Cerebellar cortex (tissue), 1 donor: ENCODE measurements at places on chromosomes 4 and X.
A peak's percentile ranks its signal among the peaks of the same experiment; 100 is the strongest.

- peak; percentile 31 for DNase-seq
These were observed at the start of gene RAB9B for GRCh38 chrX:103831803-103832544. TSS of gene RAB9B (minus strand) at chrX:103832257. CDS start at chrX:103825784, 6,473 bp downstream.

DNA sequence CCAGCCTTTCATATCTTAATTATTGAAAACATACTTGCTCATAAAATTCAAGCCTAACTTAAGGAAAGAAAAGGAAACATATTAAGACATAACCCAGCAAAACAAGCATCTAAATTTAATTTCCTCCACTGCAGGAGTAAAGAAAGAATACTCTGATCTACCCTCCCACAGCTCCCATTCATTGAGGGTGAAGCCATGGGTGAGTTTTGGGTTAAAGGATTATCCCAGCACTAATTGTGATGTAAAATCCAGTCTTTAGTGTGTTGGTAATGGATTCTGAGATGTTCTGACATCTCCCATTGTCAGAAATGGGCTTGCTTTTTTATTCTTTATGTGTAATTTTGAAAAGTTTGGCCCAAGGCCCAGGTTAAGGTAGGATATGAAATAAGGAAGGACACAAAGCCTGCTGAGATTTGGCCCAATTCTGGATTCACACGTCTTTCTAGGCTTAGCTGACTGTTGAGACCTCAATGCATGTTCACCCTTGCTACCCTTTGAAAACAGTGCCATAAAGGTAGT lies 50.4 kb downstream of the SPARCL1 start:
- DNase-seq: no peak

DNA sequence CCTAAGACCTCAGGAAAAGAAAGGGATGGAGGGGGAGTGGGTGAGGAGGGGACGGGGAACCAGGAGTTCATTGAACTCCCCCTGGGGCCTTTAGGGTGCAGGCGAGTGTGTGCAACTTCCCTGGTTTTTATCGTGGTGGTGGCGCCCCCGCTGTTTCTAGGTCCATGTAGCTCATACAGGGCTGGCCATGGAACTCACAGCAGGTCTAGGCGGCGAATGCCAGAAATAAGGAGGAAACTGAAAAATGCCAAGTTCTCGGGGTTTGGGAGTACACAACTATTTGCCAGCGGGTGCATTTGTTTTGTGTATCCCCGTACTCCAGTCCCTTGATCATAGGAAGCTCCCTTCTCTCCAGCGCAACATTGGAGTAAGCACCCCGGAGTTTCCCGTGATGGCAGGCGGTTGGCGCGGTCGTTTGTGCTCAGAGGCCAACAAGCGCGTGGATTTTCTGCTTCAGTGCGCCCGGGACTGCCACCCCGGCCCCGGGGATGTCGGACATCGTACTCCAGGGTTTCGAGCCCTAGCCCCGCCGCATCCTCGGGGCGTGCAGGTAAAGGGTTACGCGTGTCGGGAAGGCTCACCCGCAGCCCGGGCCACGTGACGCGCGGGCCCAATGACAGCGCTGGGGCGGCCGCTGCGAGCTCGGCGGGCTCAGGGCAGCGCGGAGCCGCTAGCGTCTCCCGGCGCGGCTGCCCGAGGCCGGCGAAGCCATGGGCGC lies 208.9 kb downstream of the NWD2 start:
- peak; percentile 54 for DNase-seq

DNA sequence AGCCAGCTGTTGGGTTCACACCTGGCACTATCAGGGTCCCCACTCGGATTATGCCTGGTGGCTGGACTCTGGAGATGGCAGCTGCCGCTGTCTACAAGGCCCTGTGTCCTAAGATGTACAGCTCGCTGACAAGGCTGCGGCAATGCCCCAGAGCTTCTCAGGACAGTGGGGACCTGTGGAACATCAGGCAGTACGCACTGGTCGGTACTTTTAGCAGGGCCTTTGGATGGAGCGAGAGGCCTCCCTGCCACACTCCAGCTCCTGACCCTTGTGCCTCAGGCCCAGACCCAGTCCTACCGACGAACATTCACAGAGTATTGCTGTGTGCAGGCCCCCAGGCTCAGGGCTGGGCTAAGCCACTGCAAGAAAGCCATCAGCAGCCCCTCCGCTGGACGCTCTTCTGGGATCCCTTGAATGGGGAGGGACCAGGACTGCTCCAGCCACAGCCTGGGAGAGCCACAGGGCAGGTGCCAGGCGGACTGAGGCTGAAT lies 45.7 kb upstream of the HMX1 start:
- no peak for DNase-seq

- DNase-seq: no peak
These were observed 83.6 kb upstream of the GUCY1A1 start for GRCh38 chr4:155582971-155583437.

DNA sequence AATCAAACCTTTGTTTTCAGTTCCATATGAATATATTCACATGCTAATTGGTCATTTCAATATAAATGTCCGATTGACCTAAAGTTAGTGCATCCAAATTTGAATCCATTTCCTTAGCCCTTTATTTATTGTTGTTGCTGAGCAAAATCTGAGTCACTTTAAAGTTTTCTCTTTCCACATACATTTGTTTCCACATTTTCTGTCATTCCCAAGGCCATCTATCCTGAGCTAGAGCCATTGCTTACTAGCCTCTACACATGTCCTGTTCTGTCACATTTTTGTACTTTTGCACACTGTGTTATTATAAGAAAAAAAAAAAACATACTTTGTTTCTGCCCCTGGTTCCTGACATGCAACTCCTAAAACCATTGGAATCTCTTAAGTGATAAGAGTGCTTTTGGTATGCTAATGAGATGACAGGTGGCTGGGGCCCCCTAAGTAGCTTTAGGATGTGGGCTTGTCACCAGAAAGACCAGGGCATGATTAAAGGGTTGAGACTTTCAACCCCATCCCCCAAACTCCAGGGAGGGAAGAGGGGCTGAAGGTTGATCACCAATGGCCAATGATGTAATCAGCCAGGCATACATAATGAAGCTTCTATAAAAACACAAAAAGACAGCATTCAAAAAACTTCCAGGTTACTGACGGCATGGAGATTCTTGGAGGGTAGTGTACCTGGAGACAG lies 353.3 kb upstream of the MAGEB16 start:
- no peak for DNase-seq

- no peak for DNase-seq
These were observed 46.2 kb downstream of the SMARCA5 start for GRCh38 chr4:143559757-143560147.

DNA sequence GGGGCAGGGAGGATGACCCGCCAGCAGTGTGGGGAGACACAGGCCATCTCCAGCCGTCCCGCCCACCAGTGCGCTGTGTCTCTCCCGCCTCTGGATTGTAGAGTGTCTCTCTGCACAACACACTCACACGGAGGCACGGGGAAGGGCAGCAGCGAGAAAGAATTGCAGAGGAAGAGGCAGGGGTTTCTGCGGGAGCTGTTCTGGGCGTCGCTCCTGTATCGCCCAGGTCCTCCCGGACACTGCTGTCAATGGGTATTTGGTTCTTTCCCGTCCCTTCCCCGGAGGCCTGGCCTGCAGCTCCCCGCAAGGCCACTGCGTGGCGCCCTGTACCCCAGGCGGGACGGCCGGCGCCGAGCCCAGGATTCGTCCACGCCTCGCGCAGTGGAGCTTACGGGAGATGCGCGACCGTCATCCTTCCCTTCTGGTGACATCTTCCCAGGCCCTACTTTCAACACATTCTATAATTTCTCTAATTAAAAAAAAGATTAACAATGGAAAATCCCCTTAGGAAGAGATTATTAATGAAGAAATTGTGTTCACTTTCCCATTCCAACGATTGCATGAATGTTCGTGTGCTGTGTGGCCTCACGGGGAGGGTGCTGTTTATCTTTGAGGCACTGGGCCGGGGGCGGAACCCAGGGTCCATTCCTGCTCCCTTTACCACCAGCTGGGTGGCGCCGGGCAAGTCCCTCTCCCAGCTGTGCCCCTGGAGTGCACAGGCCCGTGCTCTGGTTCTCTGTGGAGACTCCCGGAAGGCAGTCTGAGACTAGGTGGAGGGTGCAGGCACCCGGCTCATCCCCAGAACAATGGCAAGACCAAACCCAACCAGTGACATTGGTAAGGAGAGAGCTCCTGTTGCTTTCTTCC lies 95.7 kb downstream of the CPZ start:
- peak; percentile 8 for DNase-seq

- no peak for DNase-seq
These were observed 59.9 kb upstream of the PDGFRA start for GRCh38 chr4:54169176-54169575.
